ENCODE measurements at places on chromosomes 2 and 18.

DNA sequence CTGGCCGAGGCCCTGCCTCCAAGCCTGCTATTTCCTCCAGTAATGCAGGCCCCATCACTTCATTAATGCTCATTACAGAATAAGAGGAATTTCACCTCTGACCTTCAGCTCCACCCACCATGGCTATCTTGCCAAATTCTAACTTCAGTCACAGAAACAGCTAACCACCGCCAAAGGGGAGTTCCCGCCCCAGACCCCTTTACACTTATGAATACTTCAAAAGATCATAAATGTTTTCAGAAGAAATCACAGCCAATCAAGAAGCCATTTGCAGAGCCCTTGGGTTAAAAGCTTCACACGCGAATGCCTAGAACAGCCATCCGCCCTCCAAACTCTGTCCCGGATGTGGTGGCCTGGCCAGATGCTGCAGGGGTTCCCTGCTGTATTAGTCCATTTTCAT lies 73.8 kb upstream of the TWIST2 start:
- DNase-seq = no peak

DNA sequence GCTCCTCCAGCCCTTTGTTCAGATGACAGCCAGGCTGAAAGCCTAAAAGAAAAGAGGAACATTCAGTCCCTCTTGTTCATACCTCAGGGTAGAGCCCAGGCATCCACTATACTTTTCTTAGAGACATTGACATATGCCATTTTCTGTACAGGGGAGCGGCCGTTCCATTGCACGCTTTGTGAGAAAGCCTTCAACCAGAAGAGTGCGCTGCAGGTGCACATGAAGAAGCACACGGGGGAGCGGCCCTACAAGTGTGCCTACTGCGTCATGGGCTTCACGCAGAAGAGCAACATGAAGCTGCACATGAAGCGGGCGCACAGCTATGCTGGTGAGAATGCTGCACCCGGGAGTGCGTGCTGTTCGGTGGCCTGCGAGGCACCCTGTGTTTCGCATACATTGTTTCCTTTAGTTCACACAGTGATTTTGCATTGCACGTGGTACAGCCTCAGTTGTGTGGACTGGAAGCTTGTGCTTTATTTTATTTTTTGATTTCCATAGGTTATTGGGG lies 138.2 kb downstream of the ZNF236 start:
- DNase-seq = no peak

DNA sequence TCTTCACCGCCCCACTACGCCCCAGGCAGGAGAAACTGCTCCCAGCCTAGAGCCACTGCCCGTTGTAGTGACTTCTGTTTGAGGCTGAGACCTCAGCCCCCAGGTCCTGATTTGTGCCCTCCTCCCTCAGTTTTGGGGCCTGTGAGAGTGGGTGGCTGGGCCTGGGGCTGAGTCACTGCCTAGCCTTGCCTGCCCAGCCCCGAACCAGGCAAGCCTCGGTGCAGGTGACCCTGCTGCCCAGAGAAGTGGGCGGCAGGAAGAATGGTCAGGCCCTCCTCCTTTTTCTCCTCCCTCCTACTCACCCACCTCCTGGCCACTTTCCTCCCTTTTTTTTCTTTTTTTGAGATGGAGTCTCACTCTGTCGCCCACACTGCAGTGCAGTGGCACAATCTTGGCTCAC lies 66.6 kb downstream of the ZFP36L2 start:
- DNase-seq = no peak

GRCh38 chr18:49473721-49474120 lies 13.3 kb upstream of the DYM start:
- DNase-seq = no peak

DNA sequence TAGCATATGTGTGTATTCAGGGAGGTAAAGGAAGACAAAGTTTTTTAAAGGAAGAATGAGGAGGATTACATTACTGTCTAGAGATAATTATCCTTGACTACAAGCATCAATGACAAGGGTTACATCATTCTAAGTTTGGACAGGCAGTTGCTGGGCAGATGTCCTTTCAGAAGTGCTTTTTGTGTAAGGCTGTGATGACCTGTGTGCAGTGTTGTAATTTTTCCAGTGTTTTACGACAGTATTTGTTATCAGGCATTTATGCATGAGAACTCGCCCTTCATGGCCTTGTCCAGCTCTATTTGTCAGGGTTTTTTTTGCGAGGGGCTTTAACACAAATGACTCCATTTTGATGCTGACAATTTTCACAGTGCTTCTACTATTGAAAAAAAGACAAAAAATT lies 658.3 kb upstream of the NXPH2 start:
- DNase-seq = no peak

GRCh38 chr2:145460112-145460511 lies 940.2 kb upstream of the ZEB2 start:
- no peak for DNase-seq

GRCh38 chr18:50192995-50193795 lies 1.8 kb downstream of the MYO5B start:
- no peak for DNase-seq

DNA sequence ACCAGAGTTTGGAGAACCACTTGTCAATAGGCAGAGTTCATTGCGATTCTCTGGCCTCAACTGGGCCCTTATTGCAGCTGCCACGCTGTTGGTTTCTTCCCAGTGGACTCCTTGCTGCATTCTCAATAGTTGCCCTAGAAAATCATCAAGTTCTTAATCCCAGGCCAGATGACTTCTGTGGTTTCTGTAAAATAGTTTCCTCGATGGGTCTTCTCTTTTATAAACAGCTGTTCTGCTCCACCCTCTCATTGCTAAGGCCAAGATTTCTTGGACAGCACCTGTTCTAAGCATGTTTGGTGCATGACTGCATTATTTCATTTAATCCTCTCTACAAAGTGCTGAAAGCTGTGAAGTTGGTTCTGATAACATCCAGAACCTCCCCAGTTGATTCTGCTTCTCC lies 131.0 kb downstream of the BCL2L11 start:
- no peak for DNase-seq

DNA sequence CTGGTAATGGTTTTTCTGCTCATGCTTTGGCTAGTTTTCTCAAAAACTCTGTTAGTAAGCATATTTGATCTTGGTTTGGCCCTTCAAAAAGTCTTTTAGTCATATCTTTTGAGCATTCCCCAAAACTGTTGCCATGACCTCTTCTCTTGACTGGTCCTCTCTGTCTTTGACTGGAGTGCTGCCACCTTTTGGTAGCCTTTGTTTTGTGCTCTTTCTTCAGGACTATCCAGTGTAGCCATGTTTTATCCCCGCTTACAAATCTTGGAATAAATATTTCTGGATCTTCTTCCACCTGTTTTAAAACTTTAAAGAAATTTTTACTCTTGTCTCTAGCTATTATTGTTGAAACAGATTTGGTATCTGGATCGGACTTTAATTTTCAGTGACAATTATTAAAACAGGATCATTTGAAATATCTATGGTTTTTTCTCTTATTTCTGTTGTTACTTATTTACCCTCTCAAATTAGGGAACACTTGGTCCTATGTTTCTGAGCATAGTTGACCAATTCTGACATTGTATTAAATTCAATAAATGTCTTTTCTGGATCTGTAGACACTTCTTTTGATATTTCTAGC lies 965 bp upstream of the ELOA2 start:
- no peak for DNase-seq

- DNase-seq = no peak
Measured at GRCh38 chr2:86790676-86791572, at the start of gene CD8A. TSS of gene CD8A (minus strand) at chr2:86790913. CDS start at chr2:86790825, 88 bp downstream.

- DNase-seq = no peak
Measured at GRCh38 chr18:3816610-3817363, 366.8 kb downstream of the TGIF1 start.

DNA sequence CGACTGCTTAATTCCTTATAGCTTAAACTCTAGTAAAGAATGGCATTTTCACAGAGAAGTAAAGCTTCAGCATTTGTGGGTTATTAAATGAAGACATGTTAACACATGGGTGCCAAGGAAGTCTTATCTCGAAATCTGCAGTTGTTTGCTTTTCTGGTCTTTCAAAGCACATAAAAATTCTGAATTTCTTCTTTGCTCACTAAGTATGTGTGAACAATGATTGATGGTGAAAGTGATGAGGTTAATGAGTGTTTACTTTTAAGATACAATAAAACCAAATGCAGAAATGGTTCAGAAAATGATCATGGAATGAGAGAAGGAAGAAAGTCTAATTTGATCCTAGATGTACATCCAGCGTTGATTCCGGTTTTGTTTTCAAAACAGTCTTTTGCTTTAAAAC lies 234.6 kb upstream of the RAB12 start:
- no peak for DNase-seq

DNA sequence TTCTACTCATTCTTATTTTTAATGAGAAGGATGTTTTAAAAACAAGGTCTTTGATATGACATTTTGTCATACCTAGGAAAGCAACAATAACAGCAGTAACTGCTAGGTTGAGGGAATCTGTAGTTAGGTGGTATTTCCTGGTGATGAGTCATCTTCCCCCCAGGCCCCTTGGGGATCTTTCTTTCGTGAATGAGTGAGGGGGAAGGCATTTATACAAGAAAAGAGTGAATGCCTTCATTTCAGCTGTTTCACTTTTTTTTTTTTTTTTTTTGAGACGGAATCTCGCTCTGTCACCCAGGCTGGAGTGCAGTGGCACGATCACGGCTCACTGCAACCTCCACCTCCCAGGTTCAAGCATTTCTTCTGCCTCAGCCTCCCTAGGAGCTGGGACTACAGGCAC lies 108.6 kb downstream of the MAP4K4 start:
- DNase-seq = no peak

DNA sequence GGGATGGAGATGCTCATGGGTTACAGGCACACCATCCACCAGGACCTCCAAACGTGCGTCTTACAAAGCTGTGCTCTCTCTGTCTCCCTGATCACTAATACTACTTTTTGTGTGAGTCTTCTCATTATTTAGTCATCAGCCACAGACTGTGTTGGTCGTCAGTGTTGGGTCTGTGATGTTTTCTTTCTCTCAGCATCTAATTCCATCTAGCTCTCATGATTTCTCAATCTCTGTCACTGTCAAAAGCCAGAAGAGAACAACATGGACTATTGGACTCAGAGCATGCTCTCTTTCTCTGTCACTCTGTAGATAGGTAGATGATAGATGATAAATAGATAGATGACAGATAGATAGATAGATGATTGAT lies 6.0 kb upstream of the ARL4C start:
- DNase-seq = no peak

DNA sequence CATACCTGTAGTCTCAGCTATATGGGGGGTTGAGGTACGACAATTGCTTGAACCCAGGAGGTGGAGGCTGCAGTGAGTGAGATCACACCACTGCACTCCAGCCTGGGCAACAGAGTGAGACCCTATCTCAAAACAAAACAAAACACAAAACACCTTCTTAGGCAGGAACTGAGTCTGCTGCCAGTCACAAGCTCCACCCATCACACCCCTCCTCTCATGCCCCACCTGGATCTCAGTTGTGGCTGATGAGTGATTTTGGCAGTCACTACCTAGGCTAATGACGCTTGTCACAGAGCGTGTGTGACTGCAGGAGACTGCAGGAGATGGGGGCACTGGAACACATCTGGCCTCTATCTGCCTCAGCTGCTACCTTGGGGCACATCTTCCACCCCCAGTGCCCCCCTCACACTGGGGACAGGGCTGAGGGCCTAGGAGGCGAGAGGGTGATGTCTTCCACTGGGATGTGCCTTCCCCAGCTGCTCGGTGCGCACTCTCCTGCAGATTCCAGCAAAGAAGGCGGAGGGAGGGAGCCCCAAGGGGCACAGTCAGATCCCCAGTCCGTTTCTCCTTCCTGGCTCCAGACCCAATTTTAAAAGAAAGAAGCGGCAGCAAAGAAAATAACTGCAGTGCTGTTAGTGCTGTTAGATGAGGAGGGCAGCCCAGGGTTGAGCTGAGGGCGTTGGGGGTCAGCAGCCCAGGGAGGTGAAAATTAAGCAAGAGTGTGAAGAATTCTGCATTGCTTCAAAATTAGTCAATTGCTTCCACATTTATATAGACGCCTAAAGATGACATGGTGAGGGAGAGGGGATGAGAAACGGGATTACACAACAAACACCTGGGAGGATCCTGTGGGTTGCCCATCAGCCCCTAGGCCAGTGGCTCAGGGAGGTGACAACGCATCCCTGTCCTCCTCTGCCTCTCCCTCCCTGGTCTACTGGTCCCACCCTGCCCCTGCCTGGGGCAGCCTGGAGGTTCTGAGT lies 143.6 kb upstream of the HAAO start:
- no peak for DNase-seq

DNA sequence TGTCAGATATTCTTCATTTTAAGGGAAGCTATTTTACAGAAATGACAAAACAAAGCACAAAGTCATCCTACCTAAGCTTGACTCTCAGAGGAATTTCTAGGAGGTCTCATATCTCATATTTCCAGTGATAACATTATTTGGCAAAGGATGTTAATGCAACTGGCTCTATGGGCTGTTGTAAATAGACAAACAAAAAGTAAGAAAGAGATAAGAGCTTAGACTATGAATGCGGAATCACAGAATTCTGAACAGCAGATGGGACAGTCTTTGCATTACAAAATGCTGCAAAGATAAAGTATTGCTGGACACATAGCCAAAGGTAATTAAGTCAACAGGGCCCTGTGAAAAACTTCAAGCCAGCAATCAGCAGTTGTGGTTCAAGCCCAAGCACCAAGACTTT lies 23.9 kb downstream of the PIAS2 start:
- no peak for DNase-seq

DNA sequence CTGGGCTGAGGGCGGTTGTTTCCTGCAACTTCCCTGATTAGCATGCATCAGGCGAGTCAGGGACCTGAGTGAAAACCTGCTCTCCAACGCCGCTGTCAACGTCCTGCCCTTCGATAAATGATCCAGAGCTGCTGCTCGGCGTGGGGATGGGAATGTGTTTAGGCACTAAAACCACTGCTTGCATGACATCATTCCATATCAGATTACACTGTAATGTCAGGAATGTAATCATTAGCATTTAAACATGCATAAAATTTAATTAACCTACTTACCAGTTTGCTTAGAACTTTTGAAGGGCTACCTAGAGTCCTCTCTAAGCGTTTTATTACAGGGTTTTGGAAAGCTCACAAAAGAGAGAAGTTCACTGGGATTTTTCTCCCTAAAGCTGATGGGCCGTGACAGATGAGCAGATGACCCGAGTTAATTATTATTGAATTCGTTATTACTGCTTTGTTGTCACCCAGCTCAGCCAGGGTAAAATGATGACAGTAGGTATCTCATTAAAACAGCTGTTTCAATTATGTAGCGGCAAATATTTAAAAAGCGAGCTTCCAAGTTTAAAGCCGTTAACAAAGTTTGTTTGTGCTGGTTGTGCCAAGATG lies 685.6 kb upstream of the SALL3 start:
- DNase-seq = no peak

- DNase-seq = no peak
Measured at GRCh38 chr2:215984661-215985060, 28.7 kb downstream of the MREG start.

GRCh38 chr2:141766225-141766624 lies 364.6 kb downstream of the LRP1B start:
- DNase-seq = no peak

DNA sequence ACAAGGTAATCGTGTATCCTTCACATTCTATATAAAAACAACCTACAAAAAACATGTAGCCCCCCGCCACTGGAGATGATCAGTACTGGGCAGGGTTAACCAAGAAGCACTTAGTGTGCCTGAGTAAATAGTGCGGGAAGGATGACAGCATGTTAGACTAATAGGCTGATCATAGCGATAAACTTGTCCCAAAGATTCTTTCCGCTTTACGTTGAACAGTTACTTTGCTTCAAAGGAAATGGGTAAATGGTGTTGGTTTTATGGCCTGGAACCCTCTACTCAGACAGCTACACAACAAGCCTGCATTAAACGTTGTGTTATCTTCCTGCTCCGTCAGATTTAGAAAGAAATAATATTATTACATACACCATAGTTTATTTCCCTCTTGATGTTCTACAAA lies 67.7 kb downstream of the CTAGE1 start:
- no peak for DNase-seq

GRCh38 chr2:241274127-241274526 lies 41.3 kb downstream of the HDLBP start:
- no peak for DNase-seq

Measured in posterior cingulate gyrus (tissue), 11 donors.